Daoy (cell line): ENCODE measurements at places on chromosomes 4 and X. TPM values are rescaled to one million over a fixed set of nuclear protein-coding genes. Genes with fewer than 3 reads are reported as not detected.

GRCh38 chr4:5168891-5169290, 117.6 kb downstream of the STK32B start:
- DNase-seq: no peak

The SLC6A14 gene
- total RNA-seq: not detected in 2 replicates

DNA sequence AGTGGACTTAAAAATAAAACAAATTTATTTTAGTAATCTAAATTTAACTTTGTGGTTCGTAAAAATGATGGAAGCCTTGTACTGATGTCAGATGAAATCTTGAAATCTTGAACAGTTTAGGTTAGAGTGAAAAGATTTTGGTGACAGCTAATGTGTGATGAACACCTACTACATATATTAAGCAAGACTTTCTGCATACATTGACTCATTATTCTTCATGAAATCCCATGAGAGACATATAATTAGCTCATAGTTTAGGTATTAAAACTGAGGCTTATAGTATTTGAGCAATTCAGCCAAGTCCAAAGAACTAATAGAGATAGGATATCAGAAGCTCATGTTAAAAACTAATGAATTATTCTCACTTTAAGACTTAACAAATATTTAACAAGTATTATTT, 66.9 kb upstream of the PCDH7 start:
- DNase-seq: no peak

The GUCY1B1 gene
- total RNA-seq: 2.6 and 3.1 TPM in 2 replicates

DNA sequence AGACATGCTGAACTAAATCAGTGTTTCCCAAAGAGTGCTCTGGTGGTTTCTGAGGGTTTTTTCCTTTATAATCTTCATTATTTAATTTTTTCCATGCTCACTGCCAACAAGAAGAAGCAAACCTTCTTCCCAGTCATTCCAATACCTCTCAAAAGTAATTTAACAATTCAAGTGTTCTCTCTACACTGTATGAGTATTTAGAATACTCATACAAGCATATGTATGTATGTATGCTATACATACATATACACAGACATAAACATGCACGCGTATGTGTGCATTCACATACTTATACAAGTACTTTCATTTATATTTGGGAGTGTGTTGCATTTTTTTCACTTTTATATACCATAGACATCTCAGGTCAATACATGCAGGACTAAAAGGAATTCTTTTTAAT, 54.3 kb upstream of the TXK start:
- no peak for DNase-seq

DNA sequence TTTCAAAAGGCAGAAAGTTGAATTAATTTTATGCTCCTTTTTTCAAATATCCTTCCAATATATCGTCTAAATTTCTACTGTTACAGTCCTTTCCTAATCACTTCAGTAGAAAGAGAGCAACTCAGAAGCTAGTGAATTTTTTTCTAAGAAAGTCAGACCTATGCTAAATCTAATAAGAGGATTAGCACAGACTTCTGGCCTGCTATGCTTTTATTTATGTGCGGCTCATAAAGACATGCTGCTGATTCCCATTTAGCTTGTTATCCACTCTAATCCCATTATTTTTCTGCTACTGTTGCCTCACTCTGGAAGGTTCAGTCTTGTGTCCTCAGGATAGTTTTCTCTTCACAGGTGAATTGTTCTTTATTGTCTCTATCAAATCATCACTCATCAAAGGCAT, 473.5 kb upstream of the FAM241A start:
- DNase-seq: no peak

DNA sequence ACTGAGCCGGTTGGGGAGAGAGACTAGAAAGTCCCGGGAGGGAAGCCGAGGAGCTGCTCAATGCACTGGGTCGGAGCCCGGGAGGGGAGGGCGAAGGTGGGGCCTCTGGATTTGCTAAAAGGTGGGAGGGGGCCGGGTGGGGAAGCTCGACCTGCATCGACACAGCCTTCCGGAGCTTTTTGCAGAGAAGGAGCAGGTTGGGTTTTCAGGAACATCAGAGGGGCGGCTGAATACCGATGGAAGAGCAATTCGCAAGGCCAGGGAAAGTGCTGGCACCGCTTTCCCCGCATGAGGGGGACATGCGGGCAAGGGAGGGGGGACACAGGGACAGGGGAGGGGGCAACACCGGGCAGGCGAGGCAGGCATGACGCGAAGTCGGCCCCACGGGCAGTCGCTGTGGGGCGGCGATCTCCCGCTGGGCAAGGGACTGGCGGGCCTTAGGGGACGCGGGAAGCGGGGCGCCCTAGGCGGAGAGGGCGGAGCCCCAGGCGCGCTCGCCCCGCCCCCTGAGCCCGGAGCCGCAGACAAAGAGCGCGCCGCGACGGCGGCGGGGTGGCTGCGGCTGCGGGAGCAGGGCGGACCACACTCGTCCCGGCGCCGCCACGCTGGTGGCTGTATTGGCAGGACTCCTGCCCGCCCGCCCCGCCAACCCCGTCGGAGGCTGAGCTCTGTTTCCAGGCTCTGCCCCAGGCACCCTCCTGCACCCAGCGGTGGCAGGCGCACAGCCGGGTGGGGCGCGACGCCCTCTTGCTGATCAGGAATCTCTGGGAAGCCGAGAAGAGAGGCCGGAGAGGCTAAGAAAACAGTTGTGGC, 11.6 kb downstream of the PDZD4 start:
- DNase-seq: peak; percentile 56

The ZBED1 gene
- 12.3 and 12.9 TPM in 2 replicates for total RNA-seq

GRCh38 chr4:147987252-147987651, 255.4 kb downstream of the ARHGAP10 start:
- no peak for DNase-seq

DNA sequence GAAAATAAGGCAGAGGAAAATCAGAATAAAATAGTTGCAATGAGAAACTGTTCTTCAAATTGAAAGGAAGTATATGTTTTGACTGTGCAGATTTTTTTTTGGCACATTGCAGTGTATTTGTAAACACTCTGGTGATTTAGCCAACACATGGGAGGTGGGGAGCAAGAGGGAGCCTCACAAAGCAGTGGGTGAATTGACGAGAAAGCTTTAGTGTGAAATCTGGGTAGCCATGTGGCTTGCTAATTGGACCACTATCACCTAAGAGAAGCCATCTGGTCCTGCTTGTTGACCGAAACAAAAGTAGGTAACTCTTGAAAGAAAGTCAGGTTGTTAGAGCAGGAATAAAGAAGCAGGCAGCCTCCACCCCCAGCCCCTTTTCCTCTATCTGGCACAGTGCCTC, 10.4 kb downstream of the CLCN5 start:
- DNase-seq: no peak

DNA sequence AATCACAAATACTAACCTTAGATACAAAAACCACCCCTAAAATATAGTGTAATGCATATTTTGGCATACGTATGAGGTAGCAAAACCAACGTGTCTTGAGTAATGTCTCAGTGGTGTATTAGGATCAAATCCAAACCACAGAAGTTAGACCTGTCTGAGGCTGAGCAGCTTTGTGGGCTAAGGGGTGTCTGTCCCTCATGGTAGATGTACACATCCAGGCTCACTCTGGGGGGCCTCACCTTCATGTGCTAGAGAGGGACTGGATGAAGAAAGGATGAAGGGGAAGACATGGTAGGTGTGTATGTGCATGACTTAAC, 188.0 kb upstream of the TBC1D9 start:
- DNase-seq: peak; percentile 64
